ENCODE measurements at places on chromosomes 12 and 14.

DNA sequence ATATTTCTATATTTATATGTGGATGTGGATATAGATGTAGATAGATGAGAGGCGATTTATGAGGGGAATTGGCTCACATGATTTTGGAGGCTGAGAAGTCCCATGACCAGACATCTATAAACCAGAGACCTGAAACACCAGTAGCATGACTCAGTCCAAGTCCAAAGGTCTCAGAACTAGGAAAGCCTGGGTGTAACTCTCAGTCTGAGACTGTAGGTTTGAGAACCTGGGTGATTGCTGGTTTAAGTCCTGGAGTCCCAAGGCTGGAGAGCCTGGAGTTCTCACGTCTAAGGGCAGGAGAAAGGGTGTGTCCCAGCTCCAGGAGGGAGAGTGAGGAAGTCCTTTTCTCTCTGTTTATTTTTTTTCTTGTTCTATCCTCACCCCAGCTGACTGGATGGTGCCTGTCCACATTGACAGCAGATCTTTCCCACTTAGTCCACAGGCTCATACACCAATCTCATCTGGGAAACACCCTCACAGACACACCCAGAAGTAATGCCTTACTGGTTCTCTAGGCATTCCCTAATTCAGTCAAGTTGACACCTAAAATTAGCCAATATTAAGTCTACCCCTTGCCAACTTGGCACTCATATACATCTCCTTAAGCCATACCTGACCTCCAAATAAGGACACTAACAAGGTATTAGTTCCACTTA, 45.4 kb downstream of the EMP1 start:
- DNase-seq: no peak

- no peak for DNase-seq
Measured at GRCh38 chr12:130636370-130636769, 79.7 kb downstream of the RIMBP2 start.

- no peak for DNase-seq
Measured at GRCh38 chr12:21614506-21614905, 9.9 kb upstream of the GYS2 start.

DNA sequence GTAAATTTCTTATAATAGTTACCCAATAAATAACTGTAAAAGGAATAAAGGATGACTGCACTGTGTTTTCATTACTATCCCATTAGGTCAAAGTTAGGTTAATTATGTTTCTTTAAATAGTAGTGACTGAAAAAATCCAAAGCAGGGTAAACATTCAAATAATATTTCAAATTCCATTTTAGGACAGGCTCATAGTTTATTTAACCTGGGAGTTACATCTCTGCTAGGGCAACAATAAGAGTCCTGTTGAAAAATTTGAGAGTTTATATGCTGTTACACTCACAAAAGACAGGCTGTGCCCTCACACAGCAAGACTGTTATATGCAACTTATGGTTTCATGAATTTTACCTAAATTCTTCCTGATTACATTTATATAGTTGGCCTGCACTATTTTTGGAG, 8.0 kb downstream of the ERP27 start:
- DNase-seq: no peak

GRCh38 chr12:23952071-23952470, 2.6 kb upstream of the SOX5 start:
- DNase-seq: no peak

DNA sequence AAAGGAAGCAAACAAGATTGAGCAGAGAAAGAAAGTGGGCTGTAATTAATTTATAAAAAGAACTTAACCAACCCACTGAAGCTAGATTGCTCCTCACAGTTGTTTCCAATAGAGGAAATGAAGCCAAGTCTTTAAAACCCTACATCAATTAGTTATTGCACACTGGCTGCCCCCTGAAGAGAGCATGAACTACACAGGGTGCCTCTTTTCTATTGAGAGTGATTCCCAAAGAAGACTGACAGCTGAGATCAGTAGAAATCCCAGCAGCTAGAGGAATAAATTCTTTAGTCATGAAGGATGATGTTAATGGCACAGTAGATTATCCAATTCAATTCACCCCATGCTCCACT, 8.6 kb upstream of the USP15 start:
- DNase-seq: no peak

- DNase-seq: no peak
Measured at GRCh38 chr12:6294156-6295093, 16.1 kb upstream of the PLEKHG6 start.

DNA sequence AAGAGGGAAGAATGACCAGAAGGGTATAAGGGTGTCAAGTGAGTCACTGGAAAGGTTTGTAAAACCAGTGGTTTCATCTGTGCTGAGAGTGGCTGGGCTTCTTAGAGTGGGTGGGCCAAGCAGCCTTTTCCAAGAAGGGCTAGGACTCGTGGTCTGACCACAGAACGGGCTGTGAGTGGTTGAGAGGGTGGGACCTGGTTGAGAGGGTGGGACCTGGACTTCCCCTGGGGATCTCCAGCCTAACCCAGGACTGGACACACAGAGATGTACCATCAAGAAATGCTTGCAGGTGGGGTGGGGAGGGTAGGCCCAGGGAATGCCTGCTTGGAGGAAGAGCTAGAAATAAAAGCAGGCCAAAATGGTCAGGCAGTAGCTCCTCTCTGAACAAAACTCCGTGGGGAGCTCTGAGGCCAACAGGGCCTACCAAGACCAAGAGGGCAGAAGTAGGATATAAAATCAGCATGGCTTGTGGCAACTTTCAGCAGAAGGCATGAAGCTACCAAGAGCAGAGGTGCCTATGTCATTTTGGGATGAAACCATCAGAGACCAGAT, 140.5 kb downstream of the FOXN3 start:
- no peak for DNase-seq

DNA sequence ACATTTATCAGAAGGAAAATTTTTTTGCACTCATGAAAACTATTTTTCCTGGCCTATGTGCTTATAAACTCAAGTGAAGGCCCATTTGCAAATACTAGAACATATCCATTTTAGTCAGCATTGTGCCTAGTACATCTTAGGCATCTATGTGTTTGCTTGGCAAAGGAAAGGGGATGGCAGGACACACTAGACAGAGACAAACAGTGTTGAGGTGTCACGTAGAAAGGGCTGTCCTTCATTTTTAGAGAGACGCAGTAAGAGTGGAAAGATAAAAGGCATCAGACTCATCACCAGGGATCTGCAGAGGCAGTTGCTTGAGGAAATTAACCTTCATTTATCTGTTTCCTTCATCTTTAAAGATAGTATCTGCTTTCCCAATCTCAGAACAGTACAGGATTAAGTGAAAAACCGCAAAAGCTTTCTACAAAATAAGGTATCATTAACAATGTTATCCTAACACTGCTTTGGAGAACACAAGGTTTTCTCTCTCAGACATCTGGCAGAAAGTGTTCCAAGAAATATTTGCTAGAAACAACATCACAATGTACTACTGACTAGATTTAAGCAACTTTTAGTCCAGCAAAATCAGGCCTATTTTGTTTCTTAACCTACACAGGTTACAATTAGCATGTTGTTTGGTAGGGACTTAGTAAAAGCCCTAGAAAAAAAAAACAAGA, 2.0 kb downstream of the YBX3 start:
- DNase-seq: no peak

GRCh38 chr12:10358131-10358530, 31.7 kb downstream of the KLRK1 start:
- DNase-seq: no peak

GRCh38 chr14:44941591-44941990, 20.2 kb downstream of the KLHL28 start:
- DNase-seq: no peak

- DNase-seq: no peak
Measured at GRCh38 chr14:29462321-29462720, 465.3 kb downstream of the PRKD1 start.

DNA sequence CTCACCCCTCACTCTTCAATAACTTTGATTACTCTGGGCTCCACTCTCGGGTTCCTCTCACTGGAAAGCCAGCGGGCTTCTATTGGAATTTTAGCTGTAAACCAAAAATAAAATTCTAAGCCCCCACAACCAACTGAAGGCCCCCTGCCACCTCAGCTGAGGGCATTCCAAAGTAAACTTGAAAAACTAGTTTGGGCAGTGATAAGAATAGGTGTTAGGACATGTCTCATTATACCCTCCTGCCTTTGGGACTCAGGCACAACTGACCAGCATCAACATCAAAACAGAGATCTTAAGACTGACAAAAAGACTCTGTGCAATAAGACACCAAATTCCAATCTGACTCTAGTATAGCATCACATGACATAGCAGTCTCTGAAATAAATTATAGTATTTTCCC, 11.9 kb upstream of the TSPAN9 start:
- DNase-seq: no peak

DNA sequence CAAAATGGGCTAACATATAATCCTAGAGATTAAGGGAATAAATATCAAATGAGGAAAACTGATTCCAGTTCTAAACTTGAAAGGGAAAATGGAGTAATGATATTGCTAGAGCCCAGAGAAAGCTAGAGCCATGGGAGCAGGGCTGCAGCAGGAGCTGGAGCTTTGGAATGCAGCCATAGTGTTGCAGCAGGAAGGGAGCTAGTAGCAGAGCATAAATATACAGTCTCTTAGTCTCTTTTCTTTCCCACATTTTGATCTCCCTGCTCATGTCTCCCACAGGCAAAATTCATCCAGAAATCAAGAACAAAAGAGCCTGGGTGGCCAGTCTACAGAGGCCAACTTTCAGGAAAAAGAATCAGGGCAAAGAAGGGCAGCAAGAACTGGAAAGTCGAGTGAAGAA, 253.7 kb downstream of the ATXN7L3B start:
- no peak for DNase-seq

GRCh38 chr12:112096667-112097066, 11.9 kb downstream of the NAA25 start:
- no peak for DNase-seq

DNA sequence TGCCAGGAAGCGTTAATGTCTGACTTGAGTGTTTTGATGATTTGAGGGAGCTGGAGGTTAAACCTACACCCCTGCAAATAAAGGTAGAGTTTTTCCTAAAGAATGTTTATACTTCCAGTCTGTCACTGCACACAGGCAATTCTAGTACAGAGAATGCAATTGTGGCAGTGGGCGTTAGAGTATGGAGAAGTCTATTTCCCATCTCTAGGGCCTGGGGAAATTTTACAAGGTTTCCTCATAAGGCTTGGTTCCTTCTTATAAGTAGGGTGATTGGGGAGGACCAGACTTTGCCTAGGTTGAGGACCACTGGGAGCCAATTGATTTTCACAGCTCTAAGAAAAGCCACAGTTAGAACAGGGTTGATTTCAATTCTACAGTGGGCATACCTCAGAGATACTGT, 44.3 kb downstream of the IFNG start:
- DNase-seq: no peak

DNA sequence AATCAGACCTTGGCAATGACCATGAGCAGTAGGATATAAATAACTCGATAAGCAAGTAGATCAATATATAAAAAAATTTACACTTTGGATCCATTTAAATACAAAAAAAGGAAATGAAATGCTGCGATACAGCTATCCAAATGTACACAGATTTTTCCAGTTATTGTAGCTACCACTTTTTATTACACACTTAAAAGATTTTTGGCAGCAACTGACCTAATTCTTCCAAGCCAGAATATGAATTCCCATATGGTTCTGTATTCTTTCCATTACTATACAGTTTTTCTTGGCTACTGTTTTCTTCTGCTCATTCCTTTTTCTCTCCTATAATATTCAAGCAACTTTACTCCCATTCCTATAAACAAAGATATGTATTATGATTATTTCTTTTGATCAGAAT, 52.2 kb downstream of the TMTC1 start:
- DNase-seq: no peak

GRCh38 chr14:95489214-95490137, 27.0 kb downstream of the SYNE3 start:
- DNase-seq: no peak

DNA sequence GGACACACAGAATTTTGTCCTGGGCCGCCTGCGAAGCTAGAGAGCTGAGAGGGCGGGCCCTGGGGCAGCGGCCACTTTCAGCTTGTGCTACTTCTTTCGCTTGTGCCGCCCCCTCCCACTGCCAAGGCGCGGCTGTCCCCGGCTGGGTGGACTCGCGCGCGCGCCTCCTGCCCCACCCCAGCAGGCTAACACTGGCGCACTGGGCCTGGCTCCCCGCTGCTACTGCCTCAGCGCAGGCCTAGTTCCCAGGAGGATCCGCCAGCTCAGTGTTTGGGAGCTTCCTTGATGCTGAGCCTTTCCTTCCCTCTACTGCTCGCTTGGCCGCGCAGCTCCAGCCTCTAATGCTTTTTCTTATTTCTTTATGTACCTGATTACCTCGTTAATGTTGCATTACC, 27.4 kb upstream of the METAP2 start:
- no peak for DNase-seq

GRCh38 chr14:24887623-24888304, 162.2 kb downstream of the STXBP6 start:
- no peak for DNase-seq

- no peak for DNase-seq
Measured at GRCh38 chr14:57486767-57487379, 6.8 kb downstream of the CCDC198 start.

DNA sequence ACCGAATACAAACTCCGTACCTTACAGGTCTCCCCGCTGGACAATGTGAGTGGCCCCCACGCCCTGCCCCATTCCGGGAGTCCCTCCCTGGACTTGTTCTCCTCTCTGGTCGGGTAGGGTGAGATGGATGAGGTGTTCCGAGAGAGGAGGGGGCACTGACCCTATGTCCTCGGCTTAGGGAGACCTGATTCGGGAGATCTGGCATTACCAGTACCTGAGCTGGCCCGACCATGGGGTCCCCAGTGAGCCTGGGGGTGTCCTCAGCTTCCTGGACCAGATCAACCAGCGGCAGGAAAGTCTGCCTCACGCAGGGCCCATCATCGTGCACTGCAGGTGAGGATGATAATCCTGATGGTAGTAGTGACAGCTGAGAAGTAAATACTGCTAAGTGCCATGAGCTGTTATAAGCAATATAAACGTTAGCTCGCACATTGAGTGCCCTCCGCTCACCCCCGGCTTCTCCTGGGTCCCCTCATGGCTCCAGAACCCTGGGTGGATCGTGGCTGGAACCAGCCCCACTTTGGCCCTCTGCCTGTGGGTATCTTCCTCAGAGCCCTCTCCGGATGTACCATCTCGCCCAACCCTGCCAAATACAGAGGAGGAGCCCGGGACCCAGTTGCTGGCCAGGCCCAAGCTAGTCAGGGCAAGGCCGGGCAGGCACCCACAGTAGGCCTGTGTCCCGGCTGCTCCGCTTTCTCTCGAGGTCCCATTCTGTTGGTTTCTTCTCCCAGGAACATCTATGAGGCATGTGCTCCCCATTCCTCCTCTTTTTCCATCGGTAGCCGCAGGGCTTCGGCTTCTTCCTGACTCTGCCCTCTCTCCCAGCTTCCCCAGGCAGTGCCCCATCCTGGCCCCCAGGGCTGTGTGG, 6.8 kb downstream of the PTPN6 start:
- DNase-seq: no peak

GRCh38 chr12:2351161-2351560, 298.4 kb downstream of the CACNA1C start:
- DNase-seq: no peak

DNA sequence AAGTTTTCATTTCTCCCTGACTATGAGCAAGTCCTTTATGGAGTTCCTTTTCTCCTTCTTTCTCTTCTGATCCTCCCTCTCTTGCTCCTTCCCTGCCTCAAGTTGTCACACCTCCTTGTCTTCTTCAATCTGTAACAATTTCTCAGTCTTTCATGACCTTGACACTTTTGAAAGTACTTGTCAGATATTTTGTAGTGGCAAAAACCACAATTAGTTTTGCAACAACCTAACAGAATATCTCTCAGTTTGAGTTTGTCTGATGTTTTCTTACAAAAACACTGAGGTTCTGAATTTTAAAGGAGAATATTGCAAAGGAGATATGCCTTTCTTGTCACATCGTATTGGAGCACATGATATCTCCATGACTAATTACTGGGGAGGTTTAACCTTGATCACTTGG, 4.1 kb upstream of the CRADD start:
- DNase-seq: no peak
